ENCODE measurements at places on chromosomes 4 and X.

DNA sequence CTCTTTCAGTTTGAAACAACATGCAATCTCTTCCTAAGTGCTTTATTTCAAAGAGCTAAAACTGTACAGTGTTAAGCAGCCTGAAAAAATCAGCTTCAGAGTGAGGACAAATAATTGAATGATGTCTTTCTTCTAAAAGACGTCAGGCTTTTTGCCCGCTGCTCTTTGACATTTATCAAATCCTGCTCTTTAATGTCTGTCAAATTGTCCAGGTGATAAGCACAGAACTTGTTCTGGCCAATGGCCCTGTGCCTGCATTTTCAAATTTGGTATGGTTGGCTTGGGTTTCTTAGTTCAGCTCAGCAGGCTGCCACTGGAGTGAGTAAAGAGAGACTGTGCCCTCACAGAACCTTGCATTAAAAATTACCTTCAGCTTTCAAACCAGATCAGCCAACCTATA, 712.9 kb upstream of the LCORL start:
- no peak for DNase-seq

GRCh38 chr4:152073351-152074087, 312.7 kb upstream of the GATB start:
- DNase-seq = no peak

DNA sequence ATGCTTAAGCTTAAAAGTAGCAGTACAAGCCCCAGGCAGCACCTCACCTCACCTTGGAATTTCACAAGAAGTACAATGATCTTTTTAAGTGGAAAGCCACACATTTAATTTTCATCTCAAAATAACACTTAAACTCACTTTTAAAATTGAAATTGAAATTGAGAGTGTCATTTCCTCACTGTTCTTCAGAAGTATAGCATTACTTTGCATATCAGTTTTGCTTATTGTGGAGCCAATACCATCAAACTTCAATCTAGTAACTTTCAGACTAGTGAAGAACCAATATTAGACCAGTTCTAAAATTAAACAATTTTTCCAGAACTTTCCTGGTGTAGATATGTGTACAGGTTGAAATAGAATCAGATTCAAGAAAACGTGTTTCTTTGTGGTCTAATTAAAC, 242.4 kb downstream of the NDST4 start:
- no peak for DNase-seq

GRCh38 chrX:154308108-154308946, 12.7 kb downstream of the TKTL1 start:
- DNase-seq = peak; percentile 83

DNA sequence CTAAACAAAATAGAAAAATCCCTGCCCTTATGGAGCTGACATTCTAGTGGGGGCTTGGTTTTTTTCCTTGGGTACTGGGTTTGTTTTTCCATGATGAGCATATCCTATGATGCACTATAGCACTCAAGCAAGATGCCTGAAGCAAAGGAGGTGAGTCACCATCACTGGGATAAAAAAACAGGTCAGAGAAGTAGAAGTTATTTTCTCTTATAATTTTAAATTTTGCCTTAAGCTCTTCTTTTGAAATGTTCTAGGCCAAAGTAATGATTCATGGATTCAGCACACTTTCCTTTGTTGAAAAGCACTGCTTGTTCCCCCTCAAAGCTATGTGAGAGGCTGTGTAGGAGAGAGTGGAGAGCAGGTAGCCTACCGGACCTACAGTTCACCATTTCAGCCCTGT, 15.2 kb upstream of the CXCL2 start:
- DNase-seq = no peak

- DNase-seq = no peak
These were observed 69.7 kb upstream of the MAGEB16 start for GRCh38 chrX:35728481-35728880.

DNA sequence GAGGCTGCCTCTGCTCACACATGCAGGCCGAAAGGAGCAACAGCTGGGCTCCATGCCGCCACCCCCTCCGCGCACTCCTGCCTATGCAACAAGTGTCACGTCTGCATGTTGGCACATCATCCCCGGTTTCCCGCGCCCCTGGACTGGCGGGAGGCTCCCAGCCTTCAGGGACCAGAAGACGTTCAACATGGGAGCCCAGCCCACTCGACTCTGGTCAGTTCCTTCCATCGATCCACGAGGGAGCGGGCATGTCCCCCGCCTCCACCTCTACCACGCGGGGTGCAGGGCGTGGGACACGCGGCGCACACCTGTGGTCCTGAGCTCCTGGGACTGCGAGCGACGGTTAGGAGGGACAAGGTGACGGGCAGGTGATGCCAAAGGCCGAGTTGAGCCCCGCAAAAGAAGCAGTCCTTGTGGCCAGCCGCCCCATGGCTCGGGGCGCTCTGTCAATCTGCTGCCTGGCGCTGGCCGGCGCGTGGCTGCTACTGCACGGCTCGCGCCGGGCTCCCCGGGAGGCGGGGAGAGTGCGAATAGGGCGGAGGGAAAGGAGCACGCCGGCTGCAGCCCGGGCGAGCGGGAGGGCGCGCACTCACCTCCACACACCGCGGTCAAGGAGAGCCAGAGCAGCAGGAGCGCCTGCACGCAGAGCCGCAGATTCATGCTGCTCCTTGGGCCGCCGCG, 645 bp downstream of the APLN start:
- DNase-seq = no peak

DNA sequence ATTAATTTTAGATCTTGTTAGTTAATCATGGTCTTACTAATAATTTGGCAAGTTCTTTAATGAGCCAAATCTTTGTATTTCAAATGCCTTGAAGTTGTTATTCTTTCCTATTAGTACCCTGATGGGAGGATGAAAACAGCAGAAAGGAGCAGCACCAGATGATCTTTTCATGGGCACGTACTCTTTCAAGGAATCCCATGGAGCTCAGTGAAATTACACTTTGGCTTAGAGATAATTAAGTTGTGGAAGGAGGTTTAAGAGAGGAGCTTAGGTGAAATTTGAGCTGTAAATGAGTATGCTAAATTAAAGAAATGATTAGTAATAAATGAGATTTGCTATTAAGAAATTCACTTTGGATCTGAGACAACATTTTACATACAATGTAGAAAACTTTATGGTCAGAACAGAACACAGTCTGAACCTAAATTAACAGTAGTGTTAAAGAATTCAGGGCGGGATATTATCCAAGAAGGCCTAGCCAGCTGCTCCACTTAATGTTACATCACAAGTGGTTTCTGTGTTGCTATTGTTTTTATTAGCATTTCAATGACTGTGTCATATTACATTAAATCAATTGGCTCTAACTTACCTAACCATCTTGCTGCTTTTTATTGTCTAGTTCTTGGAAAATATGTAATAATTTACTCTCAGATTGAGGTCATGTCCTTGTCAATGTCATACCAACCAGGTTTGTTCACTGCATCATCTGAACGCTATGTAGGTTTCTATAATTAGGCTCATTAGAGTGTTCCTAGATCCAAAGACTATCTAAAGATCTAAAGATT, 3.9 kb downstream of the MTHFD2L start:
- no peak for DNase-seq

DNA sequence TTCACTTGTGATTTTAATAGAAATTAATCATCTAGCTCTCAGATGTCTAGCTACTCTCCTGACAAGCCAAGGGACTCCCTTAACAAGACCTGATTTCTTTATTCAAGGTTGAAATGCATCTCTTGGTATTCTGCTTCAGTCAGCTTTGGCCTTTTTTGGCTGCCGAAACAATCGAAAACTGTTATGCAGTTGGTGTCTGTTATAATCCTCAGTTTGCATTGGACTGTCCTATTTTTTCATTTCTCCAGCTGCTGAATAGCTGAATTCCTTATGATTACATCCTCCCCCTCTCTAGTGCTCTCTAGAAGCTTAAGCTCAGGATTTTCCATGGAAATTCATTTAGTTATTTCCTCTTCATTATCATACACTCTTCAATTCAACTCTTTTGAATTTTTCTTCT, 177.2 kb downstream of the TRIML1 start:
- DNase-seq = no peak

- DNase-seq = no peak
These were observed 550.9 kb upstream of the NDST4 start for GRCh38 chr4:115664285-115664684.

DNA sequence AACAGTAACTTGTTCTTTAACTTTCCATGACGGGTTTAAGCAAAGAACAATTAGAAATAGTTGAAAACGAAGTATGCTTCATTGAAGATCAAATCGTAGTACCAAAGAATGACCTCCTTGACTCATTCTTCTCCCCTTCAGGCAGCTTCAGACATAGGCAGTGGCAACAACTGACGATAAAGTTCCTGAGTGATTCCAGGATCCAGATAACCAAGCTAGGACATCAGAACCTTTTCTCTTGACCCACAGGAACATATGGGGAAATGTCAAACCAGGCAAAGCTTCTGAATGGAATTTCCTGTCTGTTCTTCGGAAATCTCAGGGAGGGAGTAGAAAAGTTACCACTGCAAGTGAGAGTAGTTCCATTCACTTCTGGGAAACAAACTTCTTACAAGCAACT, 74.2 kb downstream of the HS3ST1 start:
- DNase-seq = no peak

DNA sequence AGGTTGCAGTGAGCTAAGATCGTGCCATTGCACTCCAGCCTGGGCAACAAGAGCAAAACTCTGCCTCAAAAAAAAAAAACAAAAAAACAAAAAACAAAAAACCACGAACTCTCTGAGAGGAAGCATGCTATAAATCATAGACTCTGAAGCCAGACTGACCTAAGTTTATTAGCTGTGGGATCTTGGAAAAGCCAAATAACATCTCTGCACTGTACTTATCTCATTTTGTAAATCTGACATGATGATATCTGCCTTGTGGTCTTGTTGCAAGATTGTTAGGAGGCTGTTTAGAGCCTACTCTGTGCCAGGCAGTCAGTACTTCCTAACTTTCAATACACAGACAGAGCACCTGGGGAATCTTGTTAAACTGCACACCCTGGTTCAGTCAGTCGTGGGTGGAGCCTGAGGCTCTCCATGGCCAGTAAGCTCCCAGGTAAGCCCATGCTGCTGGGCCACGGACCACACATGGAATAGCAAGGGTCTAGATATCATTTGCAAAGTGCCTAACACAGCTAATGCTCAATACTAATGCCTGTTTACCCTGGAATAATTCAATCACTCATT, 107.6 kb upstream of the SMIM10 start:
- DNase-seq = no peak

DNA sequence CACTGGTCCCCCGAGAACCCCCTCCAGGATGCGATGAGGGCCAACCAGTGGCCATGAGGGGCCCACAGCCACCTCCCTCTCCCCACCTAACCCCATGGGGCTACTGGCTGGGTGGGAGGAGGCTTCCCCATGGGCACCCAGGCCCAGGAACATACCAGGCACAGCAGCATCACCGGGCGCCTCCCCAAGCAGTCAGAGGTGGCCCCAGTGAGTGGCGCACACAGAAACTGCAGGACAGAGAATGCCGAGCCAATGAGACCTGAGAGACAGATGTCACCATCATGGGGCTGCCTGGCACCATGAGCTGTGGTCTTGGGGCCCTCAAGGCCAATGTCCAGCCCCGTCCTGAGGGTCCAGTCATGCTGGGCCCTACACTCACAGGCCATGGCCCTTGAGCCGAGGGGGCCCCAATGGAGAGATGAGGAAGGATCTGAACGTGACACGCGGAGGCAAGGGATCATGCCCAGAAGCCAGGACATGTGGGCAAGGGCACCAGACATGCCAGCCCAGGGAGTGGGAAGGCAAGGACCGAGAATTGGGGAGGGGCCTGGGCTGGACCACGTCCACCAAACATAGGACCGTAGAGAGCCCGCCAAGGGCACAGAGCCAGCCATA, 30.1 kb downstream of the NOP14 start:
- peak; percentile 55 for DNase-seq

DNA sequence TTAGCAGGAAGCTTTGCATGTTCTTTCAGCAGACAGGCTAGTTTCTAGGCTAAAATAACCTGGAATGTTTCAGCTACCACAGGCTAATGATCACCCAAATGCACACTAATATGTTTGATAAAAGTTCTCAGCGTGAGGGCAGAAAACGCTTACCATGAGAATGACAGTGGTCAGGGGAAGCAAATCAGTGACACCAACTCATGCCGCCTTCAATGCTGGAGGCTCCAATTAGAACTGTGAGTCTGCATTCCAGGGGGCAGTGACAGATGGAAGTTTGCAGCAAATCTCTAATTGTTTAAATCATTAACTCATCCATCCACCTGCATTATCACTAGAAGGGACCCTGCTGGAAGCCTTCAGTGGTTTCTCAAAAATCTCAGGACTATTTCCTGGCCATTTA, 43.2 kb downstream of the ANOS1 start:
- DNase-seq = no peak

- no peak for DNase-seq
These were observed 832.5 kb upstream of the GRID2 start for GRCh38 chr4:91471280-91471679.

- no peak for DNase-seq
These were observed 58.7 kb downstream of the IGFBP7 start for GRCh38 chr4:57051524-57051923.

GRCh38 chr4:6892190-6892908, 17.3 kb upstream of the TBC1D14 start:
- DNase-seq = peak; percentile 66

DNA sequence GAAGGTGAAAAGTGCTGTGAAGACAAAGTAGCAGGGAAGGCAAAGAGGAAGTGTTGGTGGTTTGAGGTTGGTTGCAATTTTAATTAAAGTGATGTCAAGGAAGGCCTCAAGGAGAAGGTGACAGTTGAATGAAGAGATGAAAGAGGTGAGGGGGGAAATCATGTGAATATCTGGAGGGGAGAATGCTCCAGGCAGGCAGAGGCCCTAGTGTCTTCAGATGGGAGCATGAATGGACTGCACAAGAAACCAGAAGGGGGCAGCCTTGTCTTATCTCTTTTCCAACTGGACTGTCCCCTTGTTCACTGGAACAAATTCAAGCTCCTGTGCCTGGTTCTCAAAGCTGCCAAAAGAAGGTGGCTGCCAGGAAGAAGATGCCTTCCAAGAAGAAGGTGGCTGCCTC, 68.4 kb downstream of the MAOB start:
- DNase-seq = peak; percentile 15

- no peak for DNase-seq
These were observed 25.5 kb upstream of the FAM120C start for GRCh38 chrX:54208531-54208930.

DNA sequence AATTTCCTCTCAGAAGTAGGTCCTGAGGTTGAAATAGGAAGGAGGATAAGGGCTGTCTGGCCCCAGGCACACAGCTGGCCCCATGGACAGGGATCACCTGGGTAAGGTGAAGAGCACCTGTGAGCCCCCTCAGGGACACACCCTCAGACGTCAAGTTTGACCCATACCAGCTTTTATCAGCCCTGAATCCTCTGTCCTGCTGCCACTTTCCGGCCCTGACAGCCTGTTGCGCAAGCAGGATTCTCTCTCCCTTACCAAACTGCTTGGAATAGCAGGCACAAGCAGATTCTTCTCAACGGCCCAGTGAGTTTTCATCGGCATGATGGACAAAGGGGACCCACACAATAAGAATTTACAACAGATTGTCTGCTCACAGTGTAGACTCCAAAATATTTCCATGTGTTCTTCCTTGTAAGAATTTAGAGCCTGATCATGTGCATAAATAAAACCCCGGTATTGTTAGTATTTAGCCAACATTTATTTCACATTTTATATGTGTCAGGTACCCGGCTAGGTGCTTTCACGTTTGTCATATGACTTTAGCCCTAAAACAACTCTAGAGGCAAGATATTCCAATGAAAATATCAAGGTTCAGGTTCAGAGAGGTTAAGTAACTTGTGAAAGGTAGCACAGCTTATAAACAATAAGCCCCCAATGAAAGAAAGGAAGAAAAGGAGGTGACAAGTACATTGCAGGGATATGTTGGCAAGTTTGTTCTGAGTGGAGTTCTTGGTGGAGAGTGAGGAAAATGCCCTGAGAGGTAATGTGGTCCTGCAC, 107.2 kb upstream of the KIT start:
- no peak for DNase-seq

GRCh38 chrX:107729558-107730297, 45.9 kb downstream of the TSC22D3 start:
- no peak for DNase-seq

Measured in activated CD4-positive, alpha-beta memory T cell treated with anti-CD3 and anti-CD28 coated beads, Interleukin-2, amount 10 ng/mL, durations not matched to agents 7 days and 5 days (primary cell).